NK-92 treated with Interleukin-12 subunit alpha and Interleukin-12 subunit beta, amount 100 ng/mL, for 24 hours (cell line): ENCODE measurements at places on chromosomes 6 and 20.

GRCh38 chr6:131210469-131210868 lies 75.2 kb downstream of the AKAP7 start:
- DNase-seq, result no peak

DNA sequence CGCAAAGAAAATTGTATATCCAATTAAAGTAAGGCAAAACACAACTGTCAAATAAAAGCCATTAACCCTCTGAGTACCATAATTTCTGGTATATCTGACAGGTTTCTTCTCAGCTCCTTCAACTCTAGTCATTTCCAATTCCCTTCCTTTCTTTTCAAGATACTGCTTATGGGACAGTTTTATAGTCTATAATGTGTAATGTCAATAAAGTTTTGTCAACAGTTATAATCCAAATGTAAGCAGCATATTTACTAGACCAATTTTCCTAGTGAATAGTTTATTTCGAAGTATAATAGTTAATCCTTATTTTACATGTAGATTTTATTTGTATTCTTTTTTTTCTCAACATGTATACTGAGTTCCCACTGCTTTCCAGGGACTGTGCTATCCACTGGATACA lies 1081.8 kb downstream of the EPHA7 start:
- no peak for DNase-seq

GRCh38 chr6:140850438-140850837 lies 1282.3 kb upstream of the GJE1 start:
- no peak for DNase-seq

DNA sequence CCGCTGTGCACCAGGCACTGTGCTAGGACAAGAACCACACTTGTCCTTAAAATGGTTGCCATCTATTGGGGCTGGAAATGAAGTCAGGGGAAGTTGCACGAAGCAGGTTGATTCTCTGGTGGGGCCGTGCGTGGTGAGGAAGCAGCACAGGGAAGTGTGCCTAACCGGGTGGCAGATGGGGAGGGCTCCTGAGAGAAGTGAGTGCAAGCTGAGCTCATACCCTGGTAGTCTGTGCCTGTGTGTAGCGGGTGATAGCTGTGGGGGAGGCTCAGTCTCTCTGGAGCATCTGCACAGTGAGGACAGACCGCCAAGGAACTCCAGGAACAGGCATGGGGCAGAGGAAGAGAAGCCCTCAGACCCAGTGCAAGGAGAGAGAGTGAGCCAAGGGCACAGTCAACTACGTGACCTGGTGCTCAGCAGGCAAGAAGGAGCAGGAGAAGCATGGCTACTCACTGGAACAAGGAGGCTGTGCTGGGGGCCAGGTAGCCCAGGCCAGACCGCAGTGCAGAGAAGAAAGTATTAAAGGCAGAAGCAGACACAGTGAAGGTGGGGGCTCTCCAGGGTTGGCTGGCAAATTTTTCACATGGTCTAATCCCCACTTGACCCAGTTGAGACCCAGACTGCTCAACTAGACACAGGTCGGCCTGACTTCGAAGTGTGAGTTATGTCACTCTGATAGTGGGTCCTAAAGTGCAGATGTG lies 155.0 kb downstream of the CDH26 start:
- no peak for DNase-seq

GRCh38 chr6:33172688-33173534 lies 19.4 kb downstream of the COL11A2 start:
- DNase-seq, result no peak
